A673 (cell line): ENCODE measurements at places on chromosomes 2 and 18.

GRCh38 chr2:28684142-28684858 is 67.3 kb upstream of the PPP1CB start:
- DNase-seq: no peak

DNA sequence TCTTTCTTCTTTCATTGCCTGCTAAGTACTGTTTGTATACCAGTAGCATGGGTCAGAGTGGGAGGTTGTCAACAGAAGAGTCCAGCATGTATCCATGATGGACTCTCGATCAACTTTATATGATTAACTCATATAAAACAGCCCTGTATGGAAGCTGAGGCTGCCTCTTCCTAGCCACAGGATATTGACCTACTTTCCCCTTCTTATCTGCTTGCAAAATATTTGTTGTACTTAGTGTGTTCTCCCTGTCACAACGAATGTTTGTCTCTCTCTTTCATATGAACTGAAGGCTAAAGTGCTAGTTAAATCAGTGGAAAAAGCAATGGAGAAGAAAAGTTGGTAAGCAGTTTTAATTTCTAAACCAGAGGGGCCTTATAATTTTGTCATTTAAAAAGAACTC is 17.8 kb downstream of the MYO1B start:
- DNase-seq: no peak

DNA sequence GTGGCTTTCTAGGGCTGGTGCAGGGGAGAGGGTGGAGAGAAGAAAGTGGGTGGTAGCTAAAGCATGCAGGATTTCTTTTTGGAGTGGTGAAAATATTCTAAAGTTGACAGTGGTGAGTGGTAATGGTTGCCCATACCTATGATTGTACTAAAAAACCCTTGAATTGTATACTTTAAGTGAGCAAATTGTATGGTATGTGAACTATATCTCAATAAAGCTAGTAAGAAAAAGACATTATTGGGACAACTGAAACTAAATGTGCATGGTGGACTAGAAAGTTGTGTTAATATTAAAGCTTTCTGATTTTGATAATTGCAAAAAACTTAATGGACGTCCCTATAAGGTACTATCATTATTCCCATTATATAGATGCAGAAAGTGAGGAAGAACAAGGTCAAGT is 50.3 kb downstream of the SMAD7 start:
- no peak for DNase-seq

- DNase-seq: no peak
These were observed 8.3 kb downstream of the EFR3B start for GRCh38 chr2:25050128-25050527.

DNA sequence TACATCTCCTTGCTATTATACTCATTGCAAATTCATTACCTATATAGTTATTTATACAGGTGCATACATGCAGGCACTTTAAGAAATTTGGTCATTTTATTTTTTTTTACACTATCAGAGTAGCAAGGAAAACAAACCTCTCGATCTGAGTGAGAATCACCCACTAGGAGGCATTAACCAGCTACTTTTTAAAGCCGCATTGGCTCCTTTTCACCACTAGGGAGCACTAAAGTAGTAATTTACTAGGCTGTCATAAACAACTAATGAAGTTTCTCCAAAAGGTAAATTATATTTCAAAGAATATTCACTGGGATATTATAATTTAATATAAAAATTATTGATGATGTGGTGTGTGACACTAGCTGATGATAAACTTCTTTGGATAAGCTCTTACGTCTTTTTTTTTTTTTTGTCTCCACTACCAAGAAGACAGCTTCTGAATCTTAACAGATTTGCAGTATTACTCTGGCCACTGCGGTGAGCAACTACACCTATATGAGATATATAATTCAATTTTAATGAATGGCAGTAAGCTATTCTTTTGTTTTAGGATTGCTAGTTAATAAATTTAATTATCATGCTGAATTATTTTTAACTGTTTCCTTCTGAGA is 101.9 kb downstream of the NOL4 start:
- peak; percentile 80 for DNase-seq

DNA sequence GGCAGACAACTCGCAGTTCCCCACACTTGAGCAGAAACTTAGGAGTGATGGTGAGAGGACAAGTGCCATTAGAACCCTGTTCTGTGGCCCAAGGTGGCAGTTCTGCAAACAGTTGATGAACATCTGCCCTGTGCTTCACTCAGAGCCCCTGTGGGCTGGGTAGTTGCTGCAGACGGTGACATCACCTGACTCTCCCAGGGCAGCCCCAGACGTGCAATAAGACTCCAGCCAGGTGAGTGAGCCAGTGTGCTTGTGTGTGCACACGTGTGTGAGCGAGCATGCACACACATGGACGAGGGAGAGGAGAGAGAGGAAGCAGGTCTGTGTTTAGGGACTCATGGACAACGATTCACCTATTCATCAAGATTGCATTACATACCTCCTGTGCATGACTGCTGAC is 136.0 kb upstream of the GLI2 start:
- DNase-seq: no peak

- peak; percentile 2 for DNase-seq
These were observed 768.2 kb upstream of the VRK2 start for GRCh38 chr2:57278451-57278850.

DNA sequence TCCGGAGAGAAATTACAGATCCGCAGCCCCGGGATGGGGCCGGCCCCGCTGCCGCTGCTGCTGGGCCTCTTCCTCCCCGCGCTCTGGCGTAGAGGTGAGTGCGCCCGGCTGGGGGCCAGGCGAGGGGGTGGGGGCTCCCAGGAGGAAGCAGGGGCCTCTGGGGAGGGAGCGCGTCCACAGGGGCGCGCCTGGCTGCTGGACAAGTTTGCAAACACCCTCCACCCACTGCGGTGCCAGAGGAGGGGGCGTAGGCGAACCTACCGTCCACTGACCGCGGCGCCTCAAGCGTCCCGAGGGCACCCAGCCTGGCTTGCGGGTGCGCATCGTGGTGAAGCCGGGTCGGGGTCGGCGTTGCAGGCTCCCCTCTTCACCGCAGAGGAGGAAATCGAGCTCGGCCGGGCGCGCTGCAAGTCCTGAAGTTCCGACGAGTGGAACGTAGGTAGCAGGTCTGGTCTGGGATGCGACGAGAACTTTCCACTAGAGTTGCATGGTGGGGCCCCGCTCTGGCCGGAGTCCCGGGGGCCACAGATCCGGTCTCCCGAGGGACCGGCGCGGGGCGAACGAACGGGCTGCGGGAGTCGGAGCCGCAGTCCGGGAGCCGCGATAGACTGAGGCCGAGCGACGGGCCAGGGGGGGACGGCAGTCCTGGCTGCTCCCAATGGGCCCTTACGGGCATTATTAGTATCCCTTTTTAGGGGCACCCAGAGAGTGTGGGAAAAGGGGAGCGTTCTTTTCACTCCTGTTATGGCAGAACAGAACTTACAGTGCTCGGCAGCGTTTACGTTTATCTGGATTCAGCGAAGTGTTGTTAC is 502 bp downstream of the MERTK start:
- peak; percentile 59 for DNase-seq

GRCh38 chr2:16908656-16909055 is 243.0 kb upstream of the CYRIA start:
- DNase-seq: peak; percentile 9

DNA sequence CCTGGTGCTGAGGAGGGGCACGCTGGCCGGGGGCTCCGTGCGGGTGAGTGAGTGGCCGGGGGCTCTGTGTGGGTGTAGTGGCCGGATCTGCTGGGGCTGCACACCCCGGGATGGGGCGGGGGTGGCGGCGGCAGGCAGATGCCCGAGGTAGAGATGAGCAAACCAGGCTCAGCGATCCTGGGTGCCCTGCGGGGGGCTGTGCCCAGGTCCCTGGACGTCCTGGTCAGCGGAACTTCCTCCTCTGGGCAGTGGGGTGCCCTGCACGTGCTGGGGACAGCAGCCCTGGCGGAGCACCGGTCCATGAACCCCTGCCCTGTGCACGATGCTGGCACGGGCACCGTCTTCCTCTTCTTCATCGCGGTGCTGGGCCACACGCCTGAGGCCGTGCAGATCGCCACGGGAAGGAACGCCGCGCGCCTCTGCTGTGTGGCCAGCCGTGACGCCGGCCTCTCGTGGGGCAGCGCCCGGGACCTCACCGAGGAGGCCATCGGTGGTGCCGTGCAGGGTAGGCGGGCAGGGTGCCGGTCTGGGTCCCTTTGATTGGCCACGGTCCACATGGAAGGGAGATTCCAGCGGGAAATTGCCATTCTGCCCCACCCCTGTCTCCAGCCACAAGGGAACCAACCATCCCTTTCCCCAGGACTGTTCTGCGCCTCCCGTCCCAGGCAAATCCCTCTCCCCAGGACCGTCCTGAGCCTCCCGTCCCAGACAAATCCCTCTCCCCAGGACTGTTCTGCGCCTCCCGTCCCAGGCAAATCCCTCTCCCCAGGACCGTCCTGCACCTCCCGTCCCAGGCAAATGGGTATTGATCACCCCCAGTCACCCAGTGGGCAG is 5.9 kb downstream of the NEU4 start:
- DNase-seq: no peak

GRCh38 chr2:101152272-101153076 is 1.3 kb upstream of the TBC1D8 start:
- DNase-seq: peak; percentile 28

DNA sequence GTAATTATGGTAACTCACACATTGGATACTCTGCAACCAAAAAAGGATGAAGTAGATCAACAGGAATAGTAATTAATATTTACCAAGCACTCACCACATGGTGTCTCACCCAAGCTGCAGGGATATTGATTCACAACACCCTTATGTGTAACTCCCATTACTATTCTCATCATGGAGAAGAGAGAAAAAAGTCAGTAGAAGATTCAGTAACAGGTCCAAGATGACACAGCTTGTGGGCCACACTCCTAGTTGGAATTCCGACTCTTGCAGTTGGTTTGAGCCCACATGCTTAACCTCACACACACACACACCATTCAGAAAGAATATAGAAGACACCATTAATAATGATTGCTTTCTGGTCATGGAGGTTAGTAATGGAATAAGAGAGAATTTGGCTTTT is 1.7 kb upstream of the MLPH start:
- no peak for DNase-seq

DNA sequence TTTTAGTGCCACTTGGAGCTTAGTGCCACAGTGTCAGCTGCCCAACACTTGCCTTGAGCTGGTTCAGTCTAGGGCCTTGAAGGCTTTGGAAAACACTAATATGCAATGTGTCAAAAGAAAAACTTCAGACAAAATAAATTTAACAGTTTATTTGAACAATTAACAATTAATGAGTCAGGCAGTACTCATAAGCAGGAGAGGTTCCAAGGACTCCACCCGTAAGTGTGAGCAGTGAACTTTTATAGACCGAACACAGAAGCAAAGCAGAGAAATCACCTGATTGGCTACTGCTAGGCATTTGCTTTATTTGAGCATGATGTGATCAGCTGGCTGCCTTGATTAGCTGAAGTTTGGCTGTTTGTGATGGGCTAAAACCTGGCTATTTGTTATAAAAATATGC is 49.5 kb upstream of the TBC1D8 start:
- no peak for DNase-seq

GRCh38 chr2:65937379-65938160 is 497.4 kb upstream of the MEIS1 start:
- no peak for DNase-seq

DNA sequence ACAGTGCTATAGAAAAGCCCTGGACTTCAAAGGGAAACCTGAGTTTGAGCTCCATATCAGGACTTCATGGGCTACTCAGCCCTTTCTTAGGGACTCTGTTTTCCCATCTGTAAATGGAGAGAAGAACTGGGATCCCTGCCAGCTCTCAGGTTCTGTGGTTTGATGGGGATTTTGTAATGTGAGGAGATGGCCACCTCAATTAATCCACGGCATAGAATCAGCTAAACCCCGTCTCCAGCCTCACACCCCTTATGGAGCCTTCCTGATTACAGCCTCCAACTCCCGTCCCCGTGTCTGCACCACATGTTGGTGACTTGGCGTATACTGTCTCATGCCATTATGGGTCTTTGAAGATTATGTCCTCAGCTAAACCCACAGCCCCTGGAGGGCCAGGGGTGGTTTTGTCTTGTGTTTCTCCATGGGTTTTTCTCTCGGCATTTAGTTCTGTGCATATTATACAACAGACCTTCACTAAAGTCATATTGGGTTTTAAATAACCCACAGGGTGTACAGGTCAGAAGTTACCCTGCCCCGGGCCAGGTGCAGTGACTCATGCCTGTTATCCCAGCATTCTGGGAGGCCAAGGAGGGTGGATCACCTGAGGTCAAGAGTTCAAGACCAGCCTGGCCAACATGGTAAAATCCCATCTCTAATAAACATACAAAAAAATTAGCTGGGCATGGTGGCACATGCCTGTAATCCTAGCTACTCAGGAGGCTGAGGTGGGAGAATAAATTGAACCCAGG is 63.8 kb upstream of the PPP1CB start:
- no peak for DNase-seq

- no peak for DNase-seq
These were observed 116.0 kb downstream of the COPS8 start for GRCh38 chr2:237201461-237202287.

GRCh38 chr2:106708209-106708608 is 177.8 kb downstream of the ST6GAL2 start:
- no peak for DNase-seq

DNA sequence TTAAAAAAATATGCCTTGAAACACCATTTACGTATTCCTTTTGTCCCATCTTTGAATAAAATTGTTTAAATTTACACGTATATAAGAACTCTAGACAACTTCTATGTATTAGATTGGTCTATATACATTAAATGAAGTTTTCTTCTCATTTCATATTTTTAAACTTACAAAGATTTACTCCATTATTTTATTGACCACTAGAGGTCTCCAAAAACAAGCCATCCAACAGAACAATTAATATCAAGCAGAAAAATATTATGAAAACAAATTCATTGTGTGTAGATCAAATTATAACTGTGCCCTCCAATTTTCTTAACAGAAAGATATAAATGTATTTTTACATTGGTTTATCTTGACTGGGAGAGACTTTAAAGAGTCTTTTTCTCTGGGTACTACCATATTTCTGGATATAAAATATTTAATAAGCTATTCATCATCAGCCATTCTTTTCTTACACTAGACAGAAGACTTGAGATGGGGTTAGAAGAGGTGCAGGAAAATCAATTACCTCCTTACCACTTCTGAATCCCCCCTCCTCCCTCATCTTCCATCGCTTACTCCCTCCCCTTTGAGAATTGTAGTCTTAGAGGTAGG is 66.5 kb downstream of the DPP4 start:
- DNase-seq: peak; percentile 16

- no peak for DNase-seq
These were observed 176.8 kb downstream of the INO80D start for GRCh38 chr2:205909184-205909572.
